Parietal lobe (tissue), 2 donors: ENCODE measurements at places on chromosomes 1 and 21. TPM values are rescaled to one million over a fixed set of nuclear protein-coding genes. Genes with fewer than 3 reads are reported as not detected.

The C1orf122 gene
- total RNA-seq = 10.3 TPM

The ELF3 gene
- 0.31 TPM for total RNA-seq

The WNT9A gene
- 2.8 TPM for total RNA-seq

The RGS4 gene
- total RNA-seq = 2.2 TPM

The RNPC3 gene
- total RNA-seq = 37.6 TPM

The RGS8 gene
- 10.3 TPM for total RNA-seq

The TBX15 gene
- total RNA-seq = 0.31 TPM

The PGBD5 gene
- total RNA-seq = 23.5 TPM

The HHIPL2 gene
- 0.94 TPM for total RNA-seq

The TRPM2 gene
- total RNA-seq = 2.8 TPM

The PERM1 gene
- 0.63 TPM for total RNA-seq

The OR2L13 gene
- total RNA-seq = 1.9 TPM

The NCMAP gene
- not detected for total RNA-seq

The FAM110D gene
- total RNA-seq = 0.31 TPM

The TSPEAR gene
- total RNA-seq = not detected

The SERINC2 gene
- total RNA-seq = 2.2 TPM
